CD4-positive, alpha-beta T cell treated with Interleukin-15 for 4 hours (primary cell): ENCODE measurements at places on chromosomes 11 and 22.
A peak's percentile ranks its signal among the peaks of the same experiment; 100 is the strongest.

DNA sequence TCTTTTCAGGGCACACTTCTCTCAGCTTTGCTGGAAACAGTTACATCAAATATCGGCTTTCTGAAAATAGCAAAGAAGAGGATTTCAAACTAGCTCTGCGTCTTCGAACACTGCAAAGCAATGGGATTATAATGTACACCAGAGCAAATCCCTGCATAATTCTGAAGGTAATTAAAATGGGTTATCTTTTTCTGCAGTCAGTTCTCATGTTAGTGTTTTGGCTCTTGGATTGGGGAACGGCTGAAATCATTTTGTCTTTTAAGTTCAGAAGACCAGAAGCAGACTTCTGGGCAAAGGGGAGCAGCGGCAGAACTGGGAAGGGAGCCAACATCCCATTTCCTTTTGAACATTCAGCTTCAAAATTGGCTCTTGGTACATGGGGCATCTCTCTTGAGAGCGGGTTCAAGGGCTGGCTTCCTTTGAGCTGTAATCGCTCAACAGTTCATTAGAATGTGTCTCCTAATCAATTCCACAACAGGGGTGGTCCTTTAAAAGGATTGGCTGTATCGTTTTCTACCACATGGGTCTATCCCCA, 110.2 kb upstream of the MTNR1B start:
- DNase-seq, result no peak

GRCh38 chr11:63906585-63906984, 10.4 kb downstream of the RCOR2 start:
- DNase-seq, result peak; percentile 49

DNA sequence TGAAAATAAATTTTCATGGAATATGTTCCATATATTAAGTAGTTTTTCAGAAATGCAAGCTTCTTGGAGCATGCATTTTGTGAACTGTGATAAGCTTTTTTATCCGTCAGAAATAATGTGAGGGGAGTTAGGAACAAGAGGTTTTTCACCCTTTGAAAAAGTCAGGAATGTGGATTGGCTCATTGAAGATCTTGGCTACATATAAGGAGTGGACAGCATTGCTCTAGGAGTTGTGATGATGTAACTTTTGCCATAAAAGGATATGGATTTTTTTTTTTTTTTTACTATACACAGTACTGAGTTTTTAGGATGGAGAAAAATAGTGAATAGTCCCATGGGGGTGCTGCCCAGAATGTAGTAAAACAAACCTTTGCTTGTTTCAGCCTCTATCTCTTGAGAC, 180.2 kb downstream of the NAV2 start:
- DNase-seq, result no peak

- no peak for DNase-seq
Measured at GRCh38 chr11:77966338-77966737, 28.1 kb downstream of the INTS4 start.

DNA sequence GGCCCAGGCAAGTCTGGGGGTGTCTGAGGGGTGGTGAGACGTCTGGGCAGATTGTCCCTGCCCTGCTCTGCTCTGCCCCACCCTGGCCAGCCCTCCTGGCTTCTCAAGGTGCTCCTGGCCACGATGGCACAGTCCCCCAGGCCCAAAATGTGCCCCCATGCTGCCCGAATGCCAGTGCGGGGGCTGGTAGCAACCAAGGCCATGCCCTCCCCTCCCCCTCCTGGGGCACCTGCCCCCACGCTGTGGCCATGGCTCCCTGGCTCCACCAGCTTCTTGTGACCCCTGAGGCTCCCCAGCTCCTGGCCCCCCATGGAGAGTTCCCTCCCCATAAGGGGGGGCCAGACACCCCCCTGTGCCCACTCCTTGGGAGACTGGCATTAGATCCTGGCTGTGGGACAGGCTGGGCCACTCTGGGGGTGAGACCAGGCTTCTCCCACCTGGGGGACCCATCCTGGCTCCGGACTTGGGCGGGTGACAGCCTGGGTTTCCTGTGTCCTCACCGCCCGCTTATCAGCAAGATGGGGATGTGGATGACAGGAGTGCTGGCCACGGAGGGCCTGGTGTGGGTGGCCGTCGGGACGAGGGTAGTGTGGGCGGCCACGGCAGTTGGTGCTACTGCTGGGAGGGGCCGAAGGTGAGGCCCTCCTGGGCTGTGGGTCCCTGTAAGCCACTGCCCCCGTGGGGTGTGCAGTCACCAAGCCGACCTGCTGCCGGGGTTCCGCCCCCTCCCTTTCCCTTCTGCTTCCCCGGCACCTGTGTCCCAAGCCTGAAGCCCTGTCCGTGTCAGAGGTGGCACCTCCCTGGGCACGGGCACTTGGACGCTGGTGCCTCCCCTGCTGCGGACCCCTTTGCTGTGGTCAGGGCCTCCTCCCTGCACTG, 15.9 kb upstream of the MUC6 start:
- no peak for DNase-seq

DNA sequence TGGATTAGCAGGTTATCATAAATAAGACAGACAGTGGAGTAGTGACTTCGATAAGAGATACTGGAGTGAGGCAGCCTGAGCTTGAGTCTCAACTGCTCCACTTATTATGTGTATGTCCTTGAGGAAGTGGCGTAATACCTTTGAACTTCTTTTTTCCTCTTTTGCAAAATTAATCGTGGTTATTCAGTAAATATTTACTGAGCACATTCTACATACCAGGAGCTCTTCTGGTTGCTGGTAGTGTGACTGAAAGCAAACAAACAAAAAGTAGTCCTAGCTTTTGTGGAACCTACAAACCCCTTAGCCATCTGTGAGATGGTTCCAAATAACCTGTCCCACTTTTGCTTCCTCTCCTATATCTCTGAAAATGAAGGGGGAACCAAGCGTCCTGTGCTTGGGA, 125.6 kb upstream of the ASPHD2 start:
- no peak for DNase-seq

DNA sequence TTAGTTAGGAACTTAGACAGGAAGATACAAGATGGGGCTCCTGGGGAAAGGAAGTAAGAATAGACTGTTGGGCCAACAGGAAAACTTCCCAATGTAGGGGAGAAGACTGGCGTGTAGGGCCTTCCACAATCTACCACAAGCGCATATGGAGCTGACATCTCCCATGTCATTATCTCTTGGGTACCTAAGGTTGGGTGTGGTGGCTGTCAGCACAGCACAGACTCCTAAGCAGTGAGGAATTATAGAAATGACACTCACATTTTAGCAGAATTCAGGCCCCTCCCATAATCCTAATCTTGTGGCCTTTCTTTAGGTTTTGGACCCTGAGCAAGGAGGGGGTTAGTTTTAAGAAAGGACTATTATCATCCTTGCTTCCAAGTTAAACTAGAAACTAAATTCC, 11.6 kb downstream of the TRIM21 start:
- DNase-seq, result no peak

DNA sequence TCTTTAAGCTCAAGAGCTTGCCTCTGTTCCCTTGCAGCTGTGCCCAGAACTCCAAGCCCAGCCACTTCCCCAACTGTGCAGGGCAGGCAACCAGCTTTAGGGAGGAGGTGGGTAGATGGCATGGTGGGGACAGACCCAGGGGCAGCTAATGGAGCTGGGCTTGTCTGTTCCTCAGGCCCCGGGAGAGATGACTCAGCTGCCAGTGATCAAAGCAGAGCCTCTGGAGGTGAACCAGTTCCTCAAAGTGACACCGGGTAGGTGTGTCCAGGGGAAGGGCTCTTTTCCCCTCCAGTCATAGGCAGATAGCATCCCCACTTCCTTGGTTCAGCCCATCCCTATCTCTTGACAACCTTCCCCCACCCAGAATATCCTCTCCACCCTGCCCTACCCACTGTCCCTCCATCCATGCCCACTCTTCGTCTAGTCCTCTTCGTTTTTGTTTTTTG, 32.4 kb downstream of the CREB3L1 start:
- DNase-seq, result no peak

DNA sequence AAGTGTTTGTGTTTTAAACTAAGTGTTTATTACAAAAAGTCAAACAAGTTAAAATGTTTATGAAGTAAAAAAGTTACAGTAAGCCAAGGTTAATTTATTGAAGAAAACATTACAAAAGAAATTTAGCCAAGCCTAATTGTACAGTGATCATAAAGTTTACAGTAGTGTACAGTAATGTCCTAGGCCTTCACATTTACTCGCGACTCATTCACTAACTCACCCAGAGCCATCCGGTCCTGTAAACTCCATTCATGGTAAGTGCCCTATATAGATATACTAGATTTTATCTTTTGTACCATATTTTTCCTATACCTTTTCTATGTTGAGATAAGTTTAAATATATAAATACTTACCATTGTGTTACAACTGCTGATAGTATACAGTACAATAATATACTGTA, 481.8 kb upstream of the TENM4 start:
- DNase-seq, result no peak

- DNase-seq, result no peak
Measured at GRCh38 chr11:78860720-78861422, 286.2 kb upstream of the NARS2 start.

GRCh38 chr11:122731500-122731913, 76.0 kb downstream of the UBASH3B start:
- DNase-seq, result no peak

DNA sequence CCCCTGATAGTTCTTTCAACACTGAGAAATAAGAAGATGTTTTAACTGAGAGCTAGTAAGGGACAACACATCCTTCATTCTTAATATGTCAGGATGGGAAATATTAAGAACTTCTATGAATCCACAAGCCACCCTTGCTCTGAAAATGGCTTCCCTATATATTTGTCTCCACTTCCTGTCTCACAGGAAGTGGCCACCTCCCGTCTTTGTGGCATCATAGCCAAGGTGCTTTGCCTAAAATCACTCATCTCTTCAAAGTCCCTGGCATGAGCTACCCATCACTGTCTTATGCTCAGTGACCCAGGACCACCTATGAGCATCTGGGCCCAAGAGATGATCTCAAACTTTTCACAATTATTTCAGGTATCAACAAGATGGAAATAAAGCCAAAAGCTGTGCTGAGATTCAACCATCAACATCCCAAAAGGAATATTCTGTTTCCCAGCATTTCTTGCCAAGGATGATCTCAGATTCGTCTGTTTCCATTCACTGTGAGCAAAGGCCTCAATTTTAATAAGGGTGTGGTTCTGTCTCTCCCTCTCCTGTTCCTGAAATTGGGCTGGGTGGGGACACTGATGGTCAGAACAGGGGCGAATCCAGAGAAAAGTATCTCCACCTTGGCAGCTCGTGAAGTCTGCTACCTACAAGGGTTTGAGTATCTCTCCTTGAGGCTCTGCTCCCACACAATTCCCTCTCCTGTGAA, 493.9 kb downstream of the MN1 start:
- DNase-seq, result no peak

GRCh38 chr22:35561796-35562526, 21.3 kb downstream of the RASD2 start:
- DNase-seq, result no peak

DNA sequence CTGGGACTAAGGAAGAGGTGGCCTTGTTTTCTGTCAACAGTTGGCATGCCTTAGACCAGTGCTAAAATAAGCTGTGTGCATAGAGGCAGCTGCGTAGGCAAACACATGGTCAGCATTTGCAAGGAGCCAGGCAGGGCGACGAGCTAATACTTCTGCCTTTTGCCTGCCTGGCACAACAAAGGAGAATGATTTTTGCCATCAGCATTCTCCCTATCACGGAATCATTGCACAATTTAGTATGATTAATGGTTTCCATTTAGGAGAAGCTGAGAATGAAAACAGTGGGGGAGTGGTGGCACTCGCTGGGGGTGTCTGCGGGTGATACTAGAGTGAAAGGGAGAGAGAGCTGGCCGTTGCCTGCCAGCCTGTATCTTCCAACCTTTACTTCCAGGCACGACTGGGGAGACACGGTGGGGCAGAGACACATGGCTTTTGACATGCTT, 336.0 kb downstream of the CADM1 start:
- no peak for DNase-seq

DNA sequence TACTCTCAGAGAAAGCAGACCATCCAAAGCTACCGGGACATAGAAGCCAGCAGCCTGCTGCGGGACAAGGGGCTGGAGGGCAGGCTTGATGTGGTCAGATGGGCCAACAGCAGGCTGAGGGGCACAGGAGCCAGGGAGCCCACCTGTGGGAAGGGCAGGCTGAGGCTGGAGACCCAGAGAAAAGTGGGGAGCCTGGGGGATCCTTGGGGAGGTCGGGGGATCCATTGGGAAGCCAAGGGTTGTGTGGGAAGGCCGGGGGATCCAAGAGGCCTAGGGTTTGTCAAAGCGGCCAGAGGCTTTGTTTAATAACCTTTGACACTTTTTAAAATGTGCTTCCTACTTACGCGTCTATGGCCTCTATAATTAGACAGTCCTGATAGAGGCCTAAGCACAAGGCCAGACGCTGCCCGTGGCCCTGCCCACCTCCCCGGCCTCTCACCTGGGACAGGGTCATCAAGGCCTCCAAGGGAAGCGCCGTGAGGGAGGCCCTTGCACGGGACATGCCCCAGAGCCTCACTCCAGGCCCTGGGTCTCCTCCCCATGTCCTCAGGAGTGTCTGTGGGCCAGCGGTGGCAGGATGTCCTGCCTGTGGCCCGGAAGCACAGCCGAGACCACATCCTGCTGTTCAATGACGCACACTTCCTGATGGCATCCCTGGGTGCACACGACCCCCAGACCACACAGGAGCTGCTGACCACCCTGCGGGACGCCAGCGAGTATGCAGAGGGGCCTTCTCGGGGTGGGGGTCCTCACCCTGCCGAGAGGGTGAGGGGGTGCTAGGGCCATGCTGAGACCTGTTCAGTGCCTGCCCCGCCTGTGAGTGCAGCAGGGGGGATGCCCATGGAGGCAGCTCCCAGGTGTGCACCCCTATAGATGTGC, 8.6 kb upstream of the GTSE1 start:
- peak; percentile 33 for DNase-seq

DNA sequence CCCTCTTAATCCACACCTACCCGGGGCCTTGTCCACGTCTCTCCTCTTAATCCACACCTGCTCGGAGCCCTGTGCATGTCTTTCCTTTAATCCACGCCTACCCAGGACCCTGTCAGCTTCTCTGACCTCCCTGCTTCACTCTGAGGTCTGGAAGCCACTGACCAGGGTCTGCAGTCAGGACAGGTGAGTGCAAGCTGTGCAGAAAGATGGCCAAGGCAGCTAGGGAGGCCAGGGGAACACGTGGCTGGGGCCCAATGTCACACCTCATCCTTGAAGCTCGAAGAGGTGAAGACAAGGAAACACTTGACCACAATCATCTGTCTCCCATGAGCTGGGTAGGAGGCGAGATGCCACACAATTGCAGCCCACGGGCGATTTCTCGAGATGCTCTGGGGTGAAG, 1516.9 kb downstream of the BRD1 start:
- no peak for DNase-seq
